ENCODE measurements at places on chromosomes 3 and 15.

DNA sequence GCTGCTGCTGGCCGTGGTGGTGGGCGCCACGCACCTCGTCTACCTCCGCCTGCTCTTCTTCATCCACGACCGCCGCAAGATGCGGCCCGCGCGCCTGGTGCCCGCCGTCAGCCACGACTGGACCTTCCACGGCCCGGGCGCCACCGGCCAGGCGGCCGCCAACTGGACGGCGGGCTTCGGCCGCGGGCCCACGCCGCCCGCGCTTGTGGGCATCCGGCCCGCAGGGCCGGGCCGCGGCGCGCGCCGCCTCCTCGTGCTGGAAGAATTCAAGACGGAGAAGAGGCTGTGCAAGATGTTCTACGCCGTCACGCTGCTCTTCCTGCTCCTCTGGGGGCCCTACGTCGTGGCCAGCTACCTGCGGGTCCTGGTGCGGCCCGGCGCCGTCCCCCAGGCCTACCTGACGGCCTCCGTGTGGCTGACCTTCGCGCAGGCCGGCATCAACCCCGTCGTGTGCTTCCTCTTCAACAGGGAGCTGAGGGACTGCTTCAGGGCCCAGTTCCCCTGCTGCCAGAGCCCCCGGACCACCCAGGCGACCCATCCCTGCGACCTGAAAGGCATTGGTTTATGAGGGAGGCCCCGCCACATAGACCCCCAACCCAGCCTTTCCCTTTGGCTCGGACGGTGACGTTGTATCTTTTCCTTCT is 1.1 kb downstream of the GPR27 start:
- peaks cover 38% of the 10 kb centered on the region for H3K27me3 ChIP-seq
- no peaks in the 10 kb centered on the region for H3K36me3 ChIP-seq
- peaks cover 13% of the 10 kb centered on the region for H3K4me1 ChIP-seq
- peak overlapping the region; percentile 42 for H3K4me3 ChIP-seq
- no peak overlapping the region for H3K27ac ChIP-seq

GRCh38 chr3:155594526-155595187 is 150.2 kb downstream of the PLCH1 start:
- DNase-seq = no peak
- no peaks in the 10 kb centered on the region for H3K27me3 ChIP-seq
- H3K36me3 ChIP-seq = no peaks in the 10 kb centered on the region
- no peaks in the 10 kb centered on the region for H3K4me1 ChIP-seq

GRCh38 chr3:100915706-100916495 is 77.3 kb downstream of the ABI3BP start:
- H3K27me3 ChIP-seq = peaks cover 2% of the 10 kb centered on the region
- no peak for DNase-seq
- no peaks in the 10 kb centered on the region for H3K36me3 ChIP-seq
- H3K4me3 ChIP-seq = no peak overlapping the region
- no peaks in the 10 kb centered on the region for H3K4me1 ChIP-seq

- H3K27me3 ChIP-seq = no peaks in the 10 kb centered on the region
- DNase-seq = no peak
- no peak within 1 kb of the TSS for H3K27ac ChIP-seq
- H3K36me3 ChIP-seq = no peaks in the 10 kb centered on the region
- no peaks in the 10 kb centered on the region for H3K4me1 ChIP-seq
These were observed at the start of gene MAGEL2 for GRCh38 chr15:23647421-23648370. Gene MAGEL2 (minus strand): TSS chr15:23647867. CDS start chr15:23647742, 125 bp downstream.

DNA sequence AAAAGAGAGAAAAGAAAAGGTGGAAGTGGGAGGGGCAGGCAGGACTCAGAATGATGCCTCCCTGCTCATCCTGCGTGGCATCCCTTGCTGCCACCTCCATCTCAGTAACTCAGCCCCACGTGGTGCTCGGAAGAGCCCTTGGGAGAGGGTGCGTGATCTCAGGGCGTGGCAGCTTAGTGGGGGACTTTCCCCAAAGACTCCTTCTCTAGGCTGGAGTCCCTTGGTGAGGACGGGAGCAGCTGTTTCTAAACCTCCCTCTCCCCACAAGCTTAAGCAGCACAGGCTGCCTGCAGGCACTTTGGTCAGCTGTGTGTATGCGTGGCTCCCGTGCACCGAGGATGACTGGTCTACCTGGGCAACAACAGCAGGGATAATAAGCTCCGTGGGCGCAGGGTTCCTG is 7.4 kb upstream of the ANPEP start:
- peaks cover 6% of the 10 kb centered on the region for H3K4me1 ChIP-seq
- DNase-seq = no peak
- no peak overlapping the region for H3K4me3 ChIP-seq
- H3K36me3 ChIP-seq = no peaks in the 10 kb centered on the region
- no peak overlapping the region for H3K27ac ChIP-seq

DNA sequence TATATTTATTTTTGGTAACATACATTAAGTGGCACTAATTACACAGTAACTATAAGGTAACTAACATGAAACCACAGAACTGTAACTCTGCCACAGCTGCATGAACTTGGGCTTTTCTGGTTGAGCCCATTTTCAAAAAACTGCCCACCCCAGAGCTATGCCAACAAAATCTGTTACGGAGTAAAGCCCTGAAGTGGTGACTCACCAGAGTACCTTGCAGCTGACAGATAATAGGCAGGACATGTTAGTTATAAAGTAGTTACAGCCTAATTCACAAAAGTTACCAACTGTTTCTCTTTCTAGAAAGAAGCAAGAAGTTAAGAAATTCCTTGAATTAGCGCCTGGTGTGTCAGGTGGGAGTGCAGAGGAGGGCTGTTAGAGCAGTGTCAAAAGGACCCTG is 1.5 kb upstream of the GPX1 start:
- no peaks in the 10 kb centered on the region for H3K27me3 ChIP-seq
- DNase-seq = no peak
- H3K27ac ChIP-seq = peak overlapping the region; percentile 85
- peaks cover 65% of the 10 kb centered on the region for H3K36me3 ChIP-seq
- H3K4me3 ChIP-seq = no peak overlapping the region

DNA sequence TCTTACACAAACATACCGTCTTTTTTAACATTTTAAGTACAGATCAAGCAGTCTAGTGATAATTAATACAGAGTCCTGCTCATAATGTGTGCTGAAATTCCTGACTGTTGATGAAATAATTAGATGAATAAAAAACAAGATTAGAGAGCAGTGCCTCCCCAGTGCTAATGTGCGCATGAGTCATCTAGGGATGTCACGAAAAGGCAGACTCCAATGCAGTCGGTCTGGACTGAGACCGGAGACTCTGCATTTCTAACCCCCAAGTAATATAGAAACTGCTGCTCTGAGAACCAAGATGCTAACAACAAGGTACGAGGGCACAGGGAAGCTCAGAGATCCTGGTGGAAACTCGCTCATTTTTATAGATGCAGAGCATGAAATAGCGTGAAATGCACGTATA is 61.4 kb downstream of the COL8A1 start:
- H3K4me3 ChIP-seq = no peak overlapping the region
- no peaks in the 10 kb centered on the region for H3K27me3 ChIP-seq
- no peaks in the 10 kb centered on the region for H3K4me1 ChIP-seq
- DNase-seq = no peak
- H3K27ac ChIP-seq = no peak overlapping the region

- no peak for DNase-seq
- peaks cover 3% of the 10 kb centered on the region for H3K36me3 ChIP-seq
- H3K4me1 ChIP-seq = peaks cover 6% of the 10 kb centered on the region
- no peak overlapping the region for H3K27ac ChIP-seq
- no peak overlapping the region for H3K4me3 ChIP-seq
These were observed 148.7 kb downstream of the LRRK1 start for GRCh38 chr15:101067660-101068522.

Measured in B cell (primary cell).